ENCODE measurements at places on chromosomes 1 and 21.

DNA sequence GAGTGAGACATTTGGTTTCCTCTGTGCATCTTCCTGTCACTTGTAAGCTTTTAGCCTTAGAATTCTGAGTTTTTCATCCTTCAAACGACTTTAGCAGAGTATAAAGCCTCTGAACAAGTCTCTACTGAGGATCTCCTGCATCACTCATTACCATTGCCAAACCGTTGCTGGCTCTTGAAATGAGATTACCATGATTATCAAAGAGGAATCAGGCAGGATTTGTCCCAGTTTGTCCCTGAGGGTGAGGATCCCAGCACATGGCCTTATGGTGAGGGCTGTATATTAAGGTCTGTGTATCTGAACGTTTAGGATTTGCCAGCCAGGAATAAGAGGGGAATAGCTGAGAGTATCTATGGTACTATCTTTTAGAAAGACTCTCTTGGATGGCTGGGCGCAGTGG, 169.5 kb upstream of the L1TD1 start:
- DNase-seq: no peak

- no peak for DNase-seq
Measured at GRCh38 chr1:81549588-81550127, 251.1 kb upstream of the ADGRL2 start.

GRCh38 chr1:39635205-39635870, 4.1 kb downstream of the HEYL start:
- DNase-seq: no peak

DNA sequence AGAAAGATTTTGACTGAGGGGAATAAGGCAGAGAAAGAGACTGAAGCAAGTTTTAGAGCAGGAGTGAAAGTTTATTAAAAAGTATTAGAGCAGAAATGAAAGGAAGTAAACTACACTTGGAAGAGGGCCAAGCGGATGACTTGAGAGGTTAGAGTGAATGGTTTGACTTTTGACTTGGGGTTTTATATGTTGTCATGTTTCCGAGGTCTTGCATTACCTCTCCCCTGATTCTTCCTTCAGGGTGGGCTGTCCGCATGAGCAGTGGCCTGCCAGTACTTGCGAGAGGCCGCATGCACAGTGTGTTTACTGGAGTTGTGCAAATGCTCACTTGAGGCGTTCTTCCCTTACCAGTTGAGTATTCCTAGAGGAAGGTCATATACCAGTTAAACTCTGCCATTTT, 13.0 kb upstream of the DENND2D start:
- DNase-seq: no peak

DNA sequence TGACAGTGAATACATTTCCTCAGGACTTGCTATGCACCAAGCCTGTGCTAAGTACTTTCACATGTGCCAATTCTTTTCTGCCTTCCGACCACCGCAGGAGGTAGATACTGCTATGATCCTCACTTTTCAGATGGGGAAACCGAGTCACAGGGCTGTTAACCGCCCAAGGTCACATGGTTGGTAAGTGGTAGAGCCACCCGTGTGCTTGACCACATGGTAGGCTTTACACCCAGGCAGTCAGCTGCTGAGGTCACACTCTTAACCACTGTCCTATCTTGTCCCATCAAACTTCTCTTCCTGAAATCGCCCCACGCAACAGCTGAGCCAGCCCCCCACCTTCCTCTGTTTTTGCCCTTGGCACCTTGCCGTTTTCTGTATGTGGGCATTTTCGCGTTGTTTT, 31.0 kb upstream of the SDHB start:
- no peak for DNase-seq

- DNase-seq: no peak
Measured at GRCh38 chr1:79708646-79709265, 702.2 kb upstream of the ADGRL4 start.

DNA sequence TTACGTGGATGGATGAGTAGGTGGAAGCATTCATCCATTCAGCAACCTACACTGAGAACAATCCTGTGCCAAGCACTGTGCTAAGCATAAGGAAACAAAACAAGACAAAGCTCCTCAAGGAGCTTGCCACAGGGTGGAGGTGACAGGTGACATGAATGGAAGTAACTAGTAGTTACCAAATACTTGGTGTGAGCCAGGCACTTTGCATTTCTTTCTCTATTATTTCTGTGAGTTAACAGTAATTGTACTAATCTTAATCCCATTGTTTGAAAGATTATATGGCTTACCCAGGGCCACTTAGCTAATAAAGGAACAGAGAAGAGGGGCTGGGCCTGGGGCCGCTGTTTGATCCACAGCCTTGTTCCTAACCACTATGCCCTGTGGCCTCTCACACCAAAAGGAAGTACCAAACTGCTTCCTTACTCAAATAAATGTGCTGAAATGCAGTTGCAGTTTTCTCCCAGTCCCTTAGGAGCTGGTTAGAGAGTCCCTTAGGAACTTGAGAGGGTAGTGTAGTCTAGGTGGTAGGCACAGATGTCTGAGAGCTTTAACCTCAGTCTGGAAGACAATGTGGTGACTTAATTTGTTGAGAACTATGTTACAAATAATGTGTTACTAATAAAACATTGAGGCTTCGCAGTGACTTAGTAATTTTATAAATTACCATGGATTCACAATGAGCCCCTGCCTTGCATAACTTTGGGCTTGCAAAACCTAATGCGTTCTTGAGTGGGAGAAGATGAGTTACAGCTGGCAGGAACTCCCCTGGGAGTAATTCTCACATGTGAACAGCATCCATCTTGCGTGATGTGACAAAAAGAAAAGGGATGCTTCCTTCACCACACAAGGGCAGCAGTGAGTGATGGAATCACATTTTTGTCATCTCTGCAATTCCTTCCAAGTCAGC, 69.8 kb downstream of the MPZL1 start:
- no peak for DNase-seq
